Stimulated activated CD4-positive, alpha-beta T cell treated with anti-CD3 and anti-CD28 coated beads, Interleukin-1b, Interleukin-23, amount 100 ng/mL, for 1 hour (primary cell): ENCODE measurements at places on chromosomes 5 and 9.

DNA sequence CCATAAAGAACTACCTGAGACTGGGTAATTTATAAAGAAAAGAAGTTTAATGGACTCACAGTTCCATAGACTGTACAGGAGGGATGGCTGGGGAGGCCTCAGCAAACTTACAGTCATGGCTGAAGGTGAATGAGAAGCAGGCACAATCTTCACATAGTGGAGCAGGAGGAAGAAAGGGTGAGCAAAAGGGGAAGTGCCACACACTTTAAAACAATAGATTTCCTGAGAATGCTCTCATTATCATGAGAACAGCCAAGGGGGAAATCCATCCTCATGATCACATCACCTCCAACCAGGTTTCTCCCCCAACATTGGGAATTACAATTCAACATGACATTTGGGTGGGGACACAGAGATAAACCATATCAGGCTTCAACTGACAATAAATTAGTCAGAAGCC, 664.9 kb downstream of the TAF11L14 start:
- DNase-seq: no peak

GRCh38 chr9:133603135-133603927, 5.9 kb downstream of the FAM163B start:
- no peak for DNase-seq

- no peak for DNase-seq
Measured at GRCh38 chr5:149581192-149581861, at the start of gene ARHGEF37. ARHGEF37 (plus strand) TSS chr5:149581498; CDS start chr5:149597770, 16,272 bp downstream.

DNA sequence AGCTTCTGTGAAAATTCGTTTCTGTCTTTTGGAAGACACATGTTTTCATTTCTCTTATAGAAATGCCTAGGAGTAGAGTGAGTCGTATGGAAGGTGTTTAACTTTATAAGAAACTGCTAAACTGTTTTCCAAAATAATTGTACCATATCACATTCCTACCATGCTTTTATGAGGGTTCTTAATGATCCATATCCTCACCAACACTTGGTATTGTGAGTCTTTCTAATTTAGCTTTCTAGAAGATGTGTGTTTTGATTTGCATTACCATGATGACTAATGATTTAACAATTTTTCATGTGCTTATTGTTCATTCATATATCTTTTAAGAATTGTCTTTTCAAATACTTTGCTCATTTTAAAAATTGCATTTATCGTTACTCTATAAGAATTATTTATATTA, 223.6 kb downstream of the COMMD10 start:
- no peak for DNase-seq

DNA sequence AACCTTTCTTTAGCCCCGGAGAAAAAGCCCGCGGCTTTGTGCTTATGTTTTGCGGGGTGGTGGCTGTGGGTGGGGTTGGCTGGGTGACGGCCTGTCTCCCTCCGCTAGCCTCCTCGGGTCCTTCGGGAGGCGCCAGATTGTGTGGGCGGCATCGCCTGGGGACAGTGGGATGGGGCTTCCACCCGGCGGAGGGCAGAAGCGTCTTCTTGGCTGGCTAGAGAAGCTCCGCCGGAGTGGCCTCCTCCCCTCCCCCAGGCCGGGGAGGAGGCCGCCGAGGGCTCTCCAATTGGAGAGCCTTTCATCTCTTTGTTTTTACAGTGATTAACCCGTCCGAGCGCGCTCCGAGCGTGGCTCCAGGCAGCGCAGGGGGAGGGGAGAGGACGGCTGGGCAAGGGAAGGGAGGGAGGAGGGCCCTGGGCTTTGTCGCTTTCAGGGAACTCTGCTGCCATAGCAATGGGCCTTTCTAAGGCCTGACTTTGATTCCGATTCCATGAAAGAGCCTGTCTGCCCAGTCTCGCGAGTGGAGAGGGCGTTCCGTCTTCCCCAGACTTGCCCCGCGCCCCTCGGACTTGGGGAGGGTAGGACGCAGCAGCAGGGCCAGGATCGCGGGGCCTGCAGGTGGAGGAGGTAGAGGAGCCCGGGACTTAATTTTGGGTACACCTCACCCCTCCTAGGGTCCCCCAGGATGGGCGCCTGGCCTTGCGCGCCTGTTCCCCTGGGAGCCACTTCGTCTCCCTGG, 36.7 kb upstream of the TIFAB start:
- no peak for DNase-seq

DNA sequence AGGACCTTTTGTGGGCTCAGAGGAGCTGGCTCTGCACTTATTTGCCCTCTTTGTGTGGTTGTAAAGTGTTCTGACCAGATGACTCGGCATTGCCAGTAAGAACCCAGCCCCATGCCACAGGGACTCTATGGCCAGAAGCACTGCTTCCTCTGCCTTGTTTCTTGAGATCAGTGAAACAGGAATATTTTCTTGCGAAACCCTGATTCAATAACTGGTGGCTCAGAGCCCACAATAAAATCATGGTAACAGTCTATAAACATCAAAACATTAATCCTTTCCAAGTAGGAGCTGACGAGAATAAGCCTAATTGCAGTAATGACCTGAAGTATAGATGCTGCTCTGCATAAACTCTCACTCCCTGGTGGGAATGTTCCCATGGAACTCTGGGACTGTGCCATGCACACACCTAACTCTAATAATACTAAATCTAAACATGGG, 344.3 kb downstream of the ZNF608 start:
- DNase-seq: no peak

DNA sequence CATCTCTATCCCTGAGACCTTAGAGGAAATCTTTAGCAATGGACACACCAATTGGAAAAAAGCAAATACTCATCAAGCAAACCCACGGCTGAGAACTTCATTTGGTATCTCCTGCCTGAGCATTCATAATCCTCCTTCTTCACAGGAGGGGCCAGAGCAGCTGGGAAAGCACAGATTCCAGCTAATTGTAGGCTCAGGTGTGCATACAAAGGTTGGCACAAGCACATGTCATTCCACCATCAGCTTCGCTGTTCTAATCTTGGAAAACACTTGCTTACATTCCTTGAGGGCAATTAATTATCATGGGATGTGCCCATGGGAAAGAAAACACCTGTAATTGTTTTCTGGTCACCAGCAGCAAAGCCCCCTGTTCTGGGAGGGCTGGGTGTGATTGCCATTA, 376.6 kb downstream of the SPOCK1 start:
- DNase-seq: no peak

GRCh38 chr9:5002811-5003210, 17.7 kb downstream of the JAK2 start:
- DNase-seq: no peak
